ENCODE measurements at places on chromosomes 6 and 20.
A peak's percentile ranks its signal among the peaks of the same experiment; 100 is the strongest.

DNA sequence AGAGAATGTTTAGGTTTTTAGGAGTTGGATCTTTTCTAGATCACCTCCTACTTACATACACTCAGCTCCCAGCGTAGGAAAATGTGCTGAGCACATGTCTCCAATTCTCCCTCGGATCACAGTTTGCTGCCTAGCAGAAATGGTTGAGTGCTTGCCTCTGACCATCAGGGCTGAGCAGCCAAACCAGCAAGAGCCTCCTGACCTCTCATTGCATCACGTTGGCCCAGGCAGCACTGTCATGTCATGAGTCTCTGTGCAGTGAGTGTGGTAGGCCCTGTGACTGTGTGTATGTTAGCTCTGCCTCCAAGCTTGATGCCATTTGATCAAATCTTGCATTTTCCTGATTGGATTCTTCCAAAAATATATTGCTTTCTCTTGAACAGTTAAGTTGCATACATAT is 112.0 kb downstream of the LRRC1 start:
- no peak for DNase-seq

DNA sequence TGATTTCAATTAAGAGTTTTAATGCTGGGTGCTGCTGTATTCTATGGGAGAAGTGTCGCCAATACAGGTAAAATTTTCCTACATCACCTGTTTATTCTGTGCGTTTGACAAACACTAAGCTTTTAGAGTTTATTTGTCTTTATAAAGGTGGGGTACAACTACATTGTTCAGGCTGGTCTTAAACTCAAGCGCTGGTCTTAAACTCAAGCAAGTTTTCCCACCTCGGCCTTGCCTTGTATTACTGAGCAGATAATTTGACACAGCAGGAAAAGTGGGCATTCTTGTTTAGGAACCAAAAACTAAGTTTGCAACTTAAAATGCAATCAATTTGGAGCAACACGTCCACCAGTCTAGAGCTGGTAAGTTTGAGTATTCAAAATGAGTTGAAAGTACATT is 112.9 kb upstream of the BTN3A2 start:
- DNase-seq, result no peak

DNA sequence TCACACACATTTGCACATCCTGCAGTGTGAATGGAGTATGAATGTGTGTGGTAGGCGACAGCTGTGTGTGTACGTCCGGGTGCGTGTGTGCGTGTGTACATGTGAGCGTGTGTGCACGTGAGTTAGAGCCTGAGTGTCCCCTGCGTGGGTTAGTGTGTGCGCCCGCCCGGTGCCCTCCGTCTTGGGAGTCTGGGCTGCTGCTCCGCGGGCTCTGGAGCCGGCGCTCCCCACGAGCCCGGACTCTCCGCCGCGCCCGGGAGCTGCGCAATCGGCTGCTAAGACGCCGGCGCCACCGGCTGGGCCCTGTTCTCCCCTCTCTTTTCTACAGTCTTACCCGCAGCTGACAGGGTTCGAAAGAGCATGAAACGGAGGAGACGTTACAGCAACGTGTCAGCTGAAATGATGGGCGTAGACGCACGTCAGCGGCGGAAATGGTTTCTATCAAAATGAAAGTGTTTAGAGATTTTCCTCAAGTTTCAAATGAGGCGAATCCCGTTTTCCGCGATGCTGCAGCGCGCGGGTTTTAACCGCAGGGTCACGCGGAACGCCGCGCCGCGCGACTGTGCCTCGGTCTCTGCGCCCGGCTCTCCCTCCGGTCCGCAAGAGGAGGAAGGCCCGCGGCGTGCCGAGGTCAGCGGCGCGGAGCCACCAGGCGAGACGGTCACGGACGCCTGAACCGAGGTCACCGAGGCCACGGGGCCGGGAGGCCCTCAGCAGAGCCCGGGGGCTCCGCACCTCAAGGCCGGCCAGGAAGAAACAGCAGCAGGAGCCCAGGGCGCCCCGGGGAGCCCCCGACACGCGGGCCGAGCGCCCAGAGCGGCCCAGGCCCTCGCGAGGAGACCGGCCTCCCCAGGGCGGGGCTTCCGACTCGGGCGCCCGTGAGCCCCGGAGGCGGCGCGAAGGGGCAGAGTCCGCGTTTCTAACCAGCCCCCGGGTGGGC is 95.3 kb upstream of the BHLHE23 start:
- DNase-seq, result peak; percentile 58

DNA sequence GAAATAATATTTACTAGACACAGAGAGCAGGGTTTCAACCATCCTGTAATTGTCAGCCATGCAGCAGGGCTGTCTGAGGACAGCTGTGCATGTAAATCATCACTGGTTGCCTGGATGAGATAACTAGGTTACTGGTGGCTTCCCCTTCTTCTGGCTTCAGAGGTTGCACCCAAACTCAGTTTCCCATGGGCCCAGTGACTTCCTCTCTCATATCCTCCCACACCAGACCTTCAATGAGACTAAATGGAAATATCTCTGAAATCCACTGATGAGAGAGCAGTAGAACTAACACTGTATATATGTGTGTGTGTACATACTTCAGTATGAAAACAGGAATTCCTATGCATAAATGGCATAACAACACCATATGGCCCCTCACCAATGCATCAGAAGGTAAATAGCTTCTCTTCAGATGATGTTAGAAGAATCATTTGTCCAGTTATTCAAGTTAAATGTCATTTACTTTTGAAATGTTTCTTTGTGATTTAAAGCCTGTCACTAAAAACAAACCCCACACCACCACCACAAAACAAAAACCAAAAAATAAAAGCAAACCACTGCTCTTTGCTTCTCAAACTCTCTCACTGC is 51.0 kb upstream of the IL20RA start:
- no peak for DNase-seq

- no peak for DNase-seq
These were observed 174.1 kb upstream of the PTPRK start for GRCh38 chr6:128694303-128695009.

- DNase-seq, result no peak
These were observed 408.4 kb downstream of the PLCB1 start for GRCh38 chr20:8540466-8540865.

GRCh38 chr6:107730106-107730505 is 94.0 kb downstream of the SCML4 start:
- no peak for DNase-seq

GRCh38 chr6:143107440-143107839 is 46.8 kb downstream of the AIG1 start:
- no peak for DNase-seq

- DNase-seq, result no peak
These were observed 3.9 kb upstream of the NRSN1 start for GRCh38 chr6:24122139-24122538.

DNA sequence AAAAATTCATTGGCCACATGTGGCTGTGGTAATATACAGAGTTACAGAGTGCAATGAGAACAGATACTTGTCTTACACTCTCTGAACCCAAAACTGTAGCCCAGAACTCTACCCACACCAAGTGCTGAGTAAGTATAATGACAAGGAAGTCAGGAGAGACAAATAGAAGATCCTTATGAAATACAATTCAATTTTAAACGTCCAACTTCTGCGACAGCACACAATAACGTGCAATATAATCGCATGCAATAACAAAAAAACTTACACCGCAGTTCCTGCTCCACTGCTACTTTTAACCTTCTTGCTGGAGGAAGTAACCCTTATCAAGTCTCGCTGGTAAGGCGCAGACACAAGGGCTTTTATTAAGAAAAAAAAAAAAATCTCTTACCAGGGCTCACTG is 881 bp downstream of the SFT2D1 start:
- no peak for DNase-seq

Measured in T-cell (primary cell).